Activated T-cell treated with anti-CD3 and anti-CD28 coated beads for 48 hours (primary cell): ENCODE measurements at places on chromosomes 1 and 21.

GRCh38 chr1:177080564-177080963, 83.9 kb downstream of the ASTN1 start:
- DNase-seq: no peak

- DNase-seq: no peak
Measured at GRCh38 chr1:8870616-8871538, 7.6 kb downstream of the ENO1 start.

DNA sequence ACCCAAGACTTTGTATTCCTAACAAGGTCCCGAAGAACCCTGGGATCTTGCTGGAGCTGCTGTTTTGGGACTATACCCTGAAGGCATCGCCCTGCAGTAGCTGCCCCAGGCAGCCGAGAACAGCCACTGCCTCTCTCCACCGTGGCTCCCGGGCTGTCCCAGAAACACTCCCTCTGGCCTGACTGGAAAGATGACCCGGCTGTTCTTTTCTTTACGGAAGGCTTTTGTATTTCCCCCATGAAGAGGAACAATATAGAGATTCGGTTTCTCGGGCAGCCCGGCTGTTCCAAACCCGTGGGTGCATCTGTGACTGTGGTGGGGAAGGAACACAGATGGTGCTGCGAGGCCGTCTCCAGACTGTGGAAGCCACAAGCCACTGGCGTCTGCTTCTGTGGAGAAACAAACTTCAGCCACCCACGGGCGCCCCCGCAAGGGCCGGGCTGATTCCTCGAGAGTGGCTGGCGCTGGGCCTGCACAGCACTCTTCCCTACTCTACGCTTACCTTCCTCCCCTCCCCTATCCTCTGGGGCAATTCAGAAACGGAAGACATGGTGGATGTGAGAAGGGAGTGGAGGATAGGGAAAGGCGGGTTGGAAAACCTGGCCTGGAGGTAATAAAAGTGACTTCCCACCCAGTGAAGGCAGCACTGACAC, 33.7 kb upstream of the VASH2 start:
- DNase-seq: no peak

GRCh38 chr1:94903280-94904009, 23.5 kb downstream of the CNN3 start:
- no peak for DNase-seq

DNA sequence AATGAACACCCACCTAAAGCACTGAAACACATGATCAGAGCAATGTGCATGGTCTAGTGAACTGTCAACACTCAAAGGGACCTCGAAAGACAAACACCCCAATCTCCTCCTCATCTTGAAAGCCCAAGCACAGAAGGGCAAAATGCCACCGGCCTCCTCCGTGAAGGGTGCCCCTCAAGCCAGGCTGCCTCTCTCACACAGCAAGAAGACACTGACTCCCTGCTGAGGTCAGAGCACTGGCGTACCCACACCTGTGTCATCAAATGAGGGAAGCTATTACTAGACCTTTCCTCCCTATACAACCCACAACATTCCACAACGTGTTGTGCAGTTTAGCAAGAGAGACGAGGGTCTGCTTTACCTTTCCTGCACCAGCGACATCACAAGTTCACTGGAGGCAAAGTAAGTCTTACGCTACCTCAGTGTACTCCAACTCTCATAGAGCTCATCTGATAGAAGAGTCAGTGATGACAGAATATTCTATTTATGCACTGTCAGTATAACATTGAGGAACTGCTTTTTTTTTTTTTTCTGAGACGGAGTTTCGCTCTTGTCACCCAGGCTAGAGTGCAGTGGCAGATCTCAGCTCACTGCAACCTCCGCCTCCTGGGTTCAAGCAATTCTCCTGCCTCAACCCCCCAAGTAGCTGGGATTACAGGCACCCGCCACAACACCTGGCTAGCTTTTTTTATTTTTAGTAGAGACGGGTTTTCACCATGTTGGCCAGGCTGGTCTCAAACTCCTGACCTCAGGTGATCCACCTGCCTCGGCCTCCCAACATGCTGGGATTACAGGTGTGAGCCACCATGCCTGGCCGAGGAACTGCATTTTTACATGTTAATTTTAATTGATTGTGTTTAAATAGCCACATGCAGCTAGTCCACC, 3.3 kb downstream of the SH3BP5L start:
- DNase-seq: no peak

DNA sequence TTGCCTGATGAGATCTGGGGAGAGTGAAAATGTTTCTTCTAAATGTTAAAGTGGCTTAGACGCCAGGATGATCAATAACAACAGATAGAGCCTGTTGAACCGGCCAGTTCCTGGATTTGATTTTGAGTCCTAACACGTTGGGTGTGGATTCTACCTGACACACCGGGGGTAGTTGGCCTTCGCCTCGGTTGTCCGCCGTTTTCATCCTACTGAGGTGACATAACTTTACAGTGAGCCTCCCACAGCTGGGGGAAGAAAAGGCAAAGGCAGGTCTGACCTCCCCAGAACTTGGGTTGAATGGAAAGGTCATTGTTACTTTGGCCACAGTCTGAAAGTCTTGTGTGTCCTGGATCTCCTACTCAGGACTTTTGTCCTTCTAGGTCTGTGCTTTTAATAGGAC, 1.1 kb downstream of the PGD start:
- no peak for DNase-seq

- no peak for DNase-seq
Measured at GRCh38 chr1:218164930-218165700, 120.0 kb upstream of the RRP15 start.

DNA sequence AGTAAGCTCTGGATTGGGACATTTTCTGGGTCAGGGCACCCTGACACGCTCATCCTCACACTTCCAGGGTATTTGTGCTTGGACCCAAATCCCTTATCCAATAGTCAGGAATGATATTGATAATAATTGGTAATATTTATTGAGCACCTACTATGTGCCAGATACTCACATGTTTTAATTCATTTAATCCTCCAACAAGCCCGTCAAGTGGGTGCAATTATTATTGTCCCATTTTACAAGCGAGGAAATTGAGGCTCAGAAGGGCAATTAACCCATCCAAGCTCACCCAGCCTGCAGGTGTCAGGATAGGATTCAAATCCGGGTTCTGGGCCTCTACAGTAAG, 11.4 kb upstream of the PADI3 start:
- DNase-seq: no peak

DNA sequence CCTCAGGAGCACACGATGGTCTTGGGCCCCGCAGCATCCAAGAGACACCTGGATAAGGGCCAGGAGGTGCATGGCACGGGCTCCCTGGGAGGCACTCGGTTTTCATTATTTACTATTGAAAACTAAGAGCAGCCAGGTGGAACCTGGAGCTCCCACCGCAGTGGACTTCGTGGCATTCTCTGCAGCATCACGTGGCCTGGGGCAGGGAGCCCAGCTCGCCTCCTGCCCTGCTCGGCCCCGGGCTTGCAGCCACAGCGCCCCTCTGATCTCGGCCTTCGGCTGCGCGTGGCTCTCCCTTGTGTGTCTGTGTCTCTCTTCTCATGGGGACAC, 121.6 kb downstream of the SIK1 start:
- DNase-seq: no peak

- DNase-seq: no peak
Measured at GRCh38 chr1:88730995-88731394, 46.9 kb downstream of the PKN2 start.
